Peyer's patch (tissue), 4 donors: ENCODE measurements at places on chromosomes 7 and 10. TPM values are rescaled to one million over a fixed set of nuclear protein-coding genes. Genes with fewer than 3 reads are reported as not detected.
A peak's percentile ranks its signal among the peaks of the same experiment; 100 is the strongest.

DNA sequence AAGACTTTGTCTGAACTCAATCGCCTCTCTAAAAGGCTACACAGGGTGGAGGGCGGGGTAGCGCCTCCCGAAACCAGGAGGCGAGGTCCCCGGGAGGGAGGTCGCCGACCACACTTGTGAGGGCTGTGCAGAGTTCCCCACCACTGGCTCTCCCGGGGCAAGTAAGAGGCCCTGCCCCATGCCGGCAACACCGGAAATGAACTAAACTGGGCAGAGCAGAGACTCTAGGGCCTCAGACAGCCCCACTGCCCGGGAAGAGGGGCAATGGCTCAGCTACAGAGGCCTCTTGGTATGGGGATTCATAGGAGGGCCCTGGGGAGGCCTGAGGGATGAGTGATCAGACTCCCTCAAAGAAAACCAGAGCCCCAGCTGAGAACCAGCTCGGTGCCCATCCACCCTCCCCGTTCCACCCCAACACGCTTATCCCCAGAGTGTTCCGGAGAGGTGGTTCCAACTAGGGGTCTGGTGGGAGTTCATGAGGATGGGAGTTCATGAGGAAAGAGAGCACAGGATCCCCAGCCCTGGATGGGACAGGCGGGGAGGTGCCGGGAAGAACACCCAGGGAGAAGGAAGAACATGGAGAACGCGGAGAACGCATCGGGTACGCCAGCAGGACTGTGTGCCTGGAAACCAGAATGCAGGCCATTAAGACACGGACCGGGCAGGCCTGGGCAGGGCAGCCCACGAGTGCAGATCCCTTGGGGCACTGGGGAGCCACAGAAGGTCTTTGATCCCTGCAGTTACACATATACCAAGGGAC lies 89.4 kb upstream of the MYL10 start:
- DNase-seq = no peak

DNA sequence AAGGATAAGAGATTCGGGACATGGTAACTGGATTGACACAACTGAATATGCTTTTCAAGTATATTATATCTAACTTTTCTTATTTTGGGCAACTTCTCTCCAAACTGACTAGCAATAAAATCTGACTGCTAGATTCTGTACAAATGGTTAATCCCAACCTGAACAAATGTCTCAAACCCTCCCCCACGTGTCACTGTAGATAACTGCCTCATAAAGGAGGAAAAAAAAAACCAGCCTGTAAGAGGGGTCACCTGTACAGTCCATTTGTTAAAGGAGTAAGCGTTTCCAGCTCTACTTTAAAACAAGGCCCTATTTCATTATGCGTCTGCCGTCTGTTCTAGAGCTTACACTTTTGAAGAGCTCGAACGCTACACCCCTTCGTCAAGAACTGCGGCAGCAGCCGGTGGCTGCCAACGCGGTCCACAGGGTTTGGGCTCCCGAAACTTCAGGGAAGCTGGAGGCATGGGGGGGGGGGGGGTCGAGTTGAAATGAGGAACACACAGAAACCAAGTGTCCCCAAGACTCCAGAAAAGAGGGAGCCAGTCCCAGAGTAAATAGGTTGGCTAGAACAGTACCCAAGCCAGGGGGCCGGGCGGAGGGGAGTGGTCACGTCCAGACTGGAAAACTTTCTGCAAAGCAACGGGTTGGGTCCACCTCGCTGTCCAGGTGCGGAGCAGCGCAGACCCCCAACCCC lies 492 bp downstream of the COG5 start:
- DNase-seq = no peak

GRCh38 chr7:38229386-38229785 lies 44.0 kb downstream of the TARP start:
- DNase-seq = no peak

Gene SMARCD3
- 1.2 TPM for total RNA-seq

DNA sequence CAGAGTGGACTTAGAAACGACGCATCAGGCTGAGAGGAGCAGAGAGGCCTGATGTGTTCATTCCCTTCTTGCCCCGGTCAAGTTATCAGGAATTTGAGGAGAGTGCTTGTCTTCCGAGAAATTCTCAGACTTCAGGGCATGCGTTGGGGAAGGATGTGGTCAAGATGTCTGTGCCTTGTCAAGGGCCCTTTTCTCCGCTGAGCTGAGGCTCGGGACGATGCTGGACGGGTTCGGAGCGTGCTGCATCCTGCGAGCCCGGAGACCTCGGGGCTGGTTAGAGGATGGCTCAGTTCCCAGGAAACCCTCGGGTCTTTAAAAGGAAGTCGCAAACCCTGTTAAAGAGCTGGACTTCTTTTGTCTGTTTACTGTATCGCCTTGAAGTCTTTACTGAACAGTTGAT lies 325.4 kb downstream of the ADARB2 start:
- no peak for DNase-seq

- DNase-seq = no peak
Measured at GRCh38 chr7:157846271-157846670, 509.5 kb downstream of the DNAJB6 start.

Gene PAX4
- total RNA-seq = not detected

DNA sequence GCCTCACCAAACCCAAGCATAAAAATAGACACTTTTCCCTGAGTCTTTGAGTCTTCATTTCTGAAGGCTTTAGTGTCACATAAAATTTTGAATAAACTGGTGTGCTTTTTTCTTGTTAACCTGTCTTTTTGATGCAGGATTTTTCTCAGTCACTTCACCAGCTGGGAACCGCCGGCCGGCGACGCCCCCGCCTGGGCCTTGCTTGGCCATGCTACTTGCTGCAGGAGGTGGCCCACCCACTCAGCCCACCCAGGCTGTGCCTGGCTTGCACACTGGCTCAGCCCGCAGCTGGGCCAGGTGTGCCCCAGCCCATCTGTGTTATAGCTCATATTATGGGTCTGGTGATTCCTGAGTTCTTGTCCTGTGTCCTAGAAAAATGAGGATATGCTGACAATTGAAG lies 247.4 kb upstream of the CACNA2D1 start:
- DNase-seq = no peak

DNA sequence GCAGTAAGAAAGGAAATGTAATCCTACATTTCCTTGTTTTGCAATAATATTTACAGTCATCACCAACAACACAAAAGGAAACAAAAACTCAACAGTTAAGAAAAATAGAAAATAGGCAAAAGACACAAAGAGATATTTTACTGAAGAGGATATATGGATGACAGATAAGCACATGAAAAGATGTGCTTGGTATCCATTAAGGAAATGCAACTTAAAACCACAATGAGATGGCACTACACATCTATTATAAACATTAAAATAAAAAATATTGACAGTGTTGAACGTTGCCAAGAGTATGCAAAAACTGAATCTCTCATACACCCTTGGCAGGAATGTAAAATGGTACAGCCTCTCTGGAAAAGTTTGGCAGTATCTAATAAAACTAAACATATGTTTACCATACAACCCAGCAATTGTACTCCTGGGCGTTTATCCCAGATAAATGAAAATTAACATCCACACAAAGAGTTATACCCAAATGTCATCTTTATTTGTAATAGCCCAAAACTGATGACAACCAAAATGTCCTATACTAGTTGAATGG lies 5.4 kb downstream of the CEP41 start:
- DNase-seq = no peak

Gene LIPK
- total RNA-seq = not detected

DNA sequence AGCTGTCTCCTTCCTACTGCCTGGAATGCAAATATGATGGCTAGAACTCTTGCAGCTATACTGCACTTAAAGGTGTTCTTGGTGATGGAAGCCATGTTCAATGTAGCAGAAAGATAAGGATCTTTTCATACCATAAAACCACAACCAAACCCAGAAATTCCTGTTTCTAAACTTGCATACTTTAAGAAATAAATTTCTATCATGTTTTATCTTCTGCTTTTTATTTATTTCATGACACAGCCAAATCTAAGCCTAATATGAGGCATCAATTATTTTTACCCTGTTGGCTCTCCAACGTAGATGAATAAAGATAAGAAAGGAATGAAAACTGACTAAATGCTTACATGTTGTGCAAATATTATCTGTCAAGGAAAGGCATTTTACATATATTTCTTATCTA lies 224.1 kb downstream of the DOCK4 start:
- DNase-seq = no peak

Gene TMEM273
- total RNA-seq = 7.2 TPM

Gene GPR26
- not detected for total RNA-seq

Gene ABCF2
- 29.7 TPM for total RNA-seq

Gene POP7
- total RNA-seq = 29.1 TPM

GRCh38 chr10:8815969-8816368 lies 761.5 kb downstream of the GATA3 start:
- DNase-seq = no peak

DNA sequence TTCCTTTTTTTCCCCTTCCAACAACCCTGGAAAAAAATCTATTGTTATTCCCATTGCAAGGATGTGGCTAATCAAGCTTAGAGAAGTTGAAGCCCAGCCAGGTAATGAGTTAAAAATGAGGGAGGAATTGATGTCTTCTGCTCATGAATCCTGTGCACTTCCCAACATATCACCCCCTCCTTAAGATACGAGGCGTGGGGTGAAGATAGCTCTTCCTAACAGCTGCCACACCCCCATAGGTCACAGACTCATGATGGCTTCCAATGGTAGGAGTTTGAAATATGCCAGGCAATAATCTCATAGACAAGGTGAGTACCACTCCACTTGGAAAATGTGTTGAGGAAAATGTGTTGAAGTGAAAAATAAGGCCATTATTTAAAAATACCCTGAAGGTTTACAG lies 71.3 kb upstream of the HECW1 start:
- DNase-seq = no peak

- DNase-seq = peak; percentile 84
Measured at GRCh38 chr10:48634198-48634983, 29.5 kb upstream of the ARHGAP22 start.

Gene STOX1
- total RNA-seq = 19.8 TPM

Gene RAMP3
- total RNA-seq = 14.1 TPM

Gene PNLIPRP2
- total RNA-seq = 9.9 TPM

- DNase-seq = no peak
Measured at GRCh38 chr7:117123311-117123926, 170.1 kb downstream of the ST7 start.

DNA sequence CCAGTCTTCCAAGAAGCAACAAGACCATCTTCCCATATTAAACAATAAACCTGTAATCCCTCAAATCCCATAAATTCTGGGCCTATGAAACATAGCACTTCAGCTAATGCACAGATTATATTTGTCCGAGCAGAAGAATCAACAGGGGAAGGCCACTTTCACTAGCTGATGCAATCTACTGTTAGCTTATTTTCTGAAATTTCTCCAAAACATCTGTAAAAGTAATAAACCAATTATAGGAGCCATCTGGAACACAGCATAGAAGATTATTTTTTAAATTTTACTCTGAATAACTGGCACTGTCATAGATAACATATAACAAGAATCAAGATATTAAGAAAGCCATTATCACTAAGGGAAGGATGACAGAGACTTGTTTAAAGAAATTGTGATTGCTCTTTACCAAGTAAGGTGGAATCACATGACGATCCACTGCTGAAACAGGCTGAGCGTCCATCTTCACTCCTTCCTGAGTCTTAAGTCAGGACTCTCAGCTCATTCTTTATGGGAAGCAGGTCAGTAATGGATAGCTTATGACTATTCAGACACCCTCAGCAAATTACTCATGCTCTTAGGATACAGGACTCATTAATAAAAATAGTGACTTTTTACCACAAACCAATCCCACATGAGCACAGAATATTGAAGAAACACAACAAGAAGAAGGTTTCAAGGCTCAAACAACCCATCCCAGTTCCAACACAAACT lies 719.5 kb downstream of the XPNPEP1 start:
- DNase-seq = no peak

- peak; percentile 32 for DNase-seq
Measured at GRCh38 chr7:129122751-129123509, 21.6 kb upstream of the TSPAN33 start.

- no peak for DNase-seq
Measured at GRCh38 chr10:60444494-60445064, 54.9 kb upstream of the ANK3 start.

DNA sequence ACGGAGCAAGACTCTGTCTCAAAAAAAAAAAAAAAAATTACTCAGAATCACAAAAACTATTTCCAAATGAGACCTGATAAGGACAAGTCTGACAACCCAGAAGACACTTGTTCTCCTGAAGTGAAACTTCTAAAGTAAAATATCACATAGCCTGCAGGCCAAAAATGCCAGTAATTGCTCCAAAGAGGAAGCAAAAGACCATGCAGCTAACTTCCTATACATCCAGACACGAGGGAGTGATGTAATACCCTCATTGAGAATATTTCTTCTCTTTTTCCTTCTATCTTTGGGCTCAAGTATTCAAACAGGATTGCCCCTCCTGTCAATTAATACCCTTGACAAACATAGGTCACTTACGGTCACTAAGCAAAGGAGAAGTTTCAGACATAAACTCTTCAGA lies 31.2 kb downstream of the ARMH3 start:
- DNase-seq = no peak

GRCh38 chr10:32054094-32054493 lies 2.1 kb downstream of the KIF5B start:
- DNase-seq = no peak

DNA sequence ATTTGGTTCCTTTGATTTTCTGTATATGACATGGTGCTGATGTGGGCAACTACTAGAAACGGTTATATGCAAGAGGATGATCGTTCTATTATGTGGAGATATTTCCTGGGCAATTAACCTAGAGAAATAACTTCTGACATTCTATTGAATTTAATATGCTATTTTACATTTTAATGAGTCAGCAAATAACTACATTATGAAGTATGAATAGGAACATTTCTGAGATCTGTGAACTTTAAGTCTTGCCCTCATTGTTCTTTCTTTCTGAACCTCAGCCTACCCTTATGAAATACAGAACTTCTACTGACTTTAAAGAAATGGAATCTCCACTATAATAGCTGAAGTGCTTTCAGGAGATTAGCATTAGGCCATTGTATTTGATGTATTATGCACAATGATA lies 59.6 kb downstream of the ZNF800 start:
- DNase-seq = no peak

DNA sequence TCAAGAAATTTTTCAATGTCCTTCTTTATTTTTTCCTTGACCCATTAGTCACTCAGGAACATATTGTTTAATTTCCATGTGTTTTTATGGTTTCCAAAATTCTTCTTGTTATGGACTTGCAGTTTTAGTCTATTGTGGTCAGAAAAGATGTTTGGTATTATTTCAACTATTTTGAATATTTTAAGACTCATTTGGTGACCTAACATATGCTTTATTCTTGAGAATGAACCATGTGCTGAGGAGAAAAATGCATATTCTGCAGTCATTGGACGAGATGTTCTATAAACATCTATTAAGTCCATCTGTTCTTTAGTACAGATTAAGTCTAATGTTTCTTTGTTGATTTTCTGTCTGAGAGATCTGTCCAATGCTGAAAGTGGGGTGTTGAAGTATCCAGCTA lies 42.3 kb upstream of the MDFIC start:
- no peak for DNase-seq

GRCh38 chr10:111122127-111122526 lies 45.3 kb downstream of the ADRA2A start:
- DNase-seq = no peak
